ENCODE measurements at places on chromosomes 11 and 22.

GRCh38 chr22:39179841-39180335 lies 27.4 kb upstream of the CBX7 start:
- DNase-seq: no peak

DNA sequence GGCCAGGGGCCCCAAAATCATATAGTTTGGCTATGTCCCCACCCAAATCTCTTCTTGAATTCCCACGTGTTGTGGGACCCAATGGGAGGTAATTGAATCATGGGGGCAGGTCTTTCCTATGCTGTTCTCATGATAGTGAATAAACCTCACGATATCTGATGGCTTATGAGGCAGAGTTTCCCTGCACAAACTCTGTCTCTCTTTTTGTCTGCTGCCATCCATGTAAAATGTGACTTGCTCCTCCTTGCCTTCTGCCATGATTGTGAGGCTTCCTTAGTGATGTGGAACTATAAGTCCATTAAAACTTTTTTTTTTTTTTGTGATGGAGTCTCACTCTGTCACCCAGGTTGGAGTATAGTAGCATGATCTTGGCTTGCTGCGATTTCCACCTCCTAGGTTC lies 14.4 kb downstream of the DIXDC1 start:
- DNase-seq: no peak

DNA sequence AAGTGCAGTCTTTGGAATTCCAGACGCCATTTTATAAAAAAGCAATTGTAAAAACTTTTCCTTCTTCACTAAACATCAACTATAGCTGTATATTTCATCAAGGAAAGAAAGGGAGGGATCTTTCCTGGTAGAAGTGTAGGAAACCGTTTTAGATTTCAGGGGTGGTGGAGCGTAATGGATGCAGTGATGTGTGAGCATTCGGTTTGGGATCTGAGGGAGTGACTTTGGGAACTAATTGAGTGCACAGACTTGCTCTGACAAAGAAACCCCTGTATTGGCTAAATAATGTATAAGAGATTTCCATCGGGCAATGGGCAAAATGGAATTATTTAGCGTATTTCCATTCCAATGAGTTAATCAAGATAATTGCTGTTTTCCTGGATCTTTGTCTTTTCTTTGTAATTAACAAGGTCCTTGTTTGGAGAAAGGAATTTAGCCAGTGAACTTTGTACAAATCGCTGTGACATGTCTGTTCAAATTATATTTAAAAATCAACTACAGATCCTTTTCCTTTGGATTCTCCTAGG lies 125.0 kb upstream of the NARS2 start:
- no peak for DNase-seq

DNA sequence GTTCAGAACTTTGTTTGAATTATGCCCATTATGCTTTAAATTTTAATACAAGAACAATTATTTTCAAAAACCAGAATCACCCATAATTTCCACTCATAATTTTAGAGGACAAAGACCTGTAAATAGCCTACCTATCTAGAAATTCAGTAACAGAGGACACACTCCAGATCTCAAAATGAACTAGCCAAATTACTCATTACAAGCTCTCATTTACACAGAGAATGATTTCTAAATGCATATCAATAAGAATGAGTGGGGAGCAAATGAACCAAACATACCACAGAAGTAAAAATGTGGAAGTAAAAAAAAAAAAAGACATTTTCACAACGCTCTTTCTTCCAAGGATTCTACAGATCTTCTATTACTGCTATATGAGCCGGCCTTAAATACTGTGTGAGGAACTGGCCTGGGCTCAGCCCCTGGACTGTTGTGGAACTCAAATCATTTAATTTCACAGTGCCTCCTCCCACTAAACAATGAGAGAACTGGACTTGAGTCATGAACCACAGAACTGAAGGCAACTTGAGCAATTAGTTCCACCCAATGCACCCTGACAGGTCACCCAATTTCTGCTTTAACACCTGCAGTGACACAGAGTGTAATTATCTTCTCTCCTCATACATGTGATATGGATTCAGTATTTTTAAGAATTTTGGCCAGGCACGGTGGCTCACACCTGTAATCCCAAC lies 8.0 kb downstream of the MRTFA start:
- DNase-seq: no peak

DNA sequence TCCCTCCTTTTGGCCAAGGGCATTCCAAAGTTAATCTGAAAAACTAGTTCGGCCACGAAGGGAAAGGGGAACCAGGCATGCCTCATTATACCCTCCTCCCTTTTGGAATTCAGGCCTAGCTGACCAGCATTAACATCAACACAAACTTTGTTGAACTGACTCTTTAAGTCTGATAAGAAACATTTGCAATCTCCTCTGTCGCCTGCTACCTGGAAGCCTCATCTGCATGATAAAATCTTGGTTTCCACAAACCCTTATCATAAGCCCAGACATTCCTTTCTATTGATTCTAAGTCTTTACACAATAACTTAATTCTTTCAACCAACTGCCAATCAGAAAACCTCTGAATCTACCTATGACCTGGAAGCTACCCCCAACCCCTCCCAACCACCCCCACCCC lies 11.4 kb downstream of the POGLUT3 start:
- DNase-seq: no peak

Data from tibial nerve (tissue), 4 donors.